ENCODE measurements at places on chromosomes 5 and 9.

GRCh38 chr5:112979723-112980122 lies 3.1 kb downstream of the DCP2 start:
- DNase-seq = no peak

DNA sequence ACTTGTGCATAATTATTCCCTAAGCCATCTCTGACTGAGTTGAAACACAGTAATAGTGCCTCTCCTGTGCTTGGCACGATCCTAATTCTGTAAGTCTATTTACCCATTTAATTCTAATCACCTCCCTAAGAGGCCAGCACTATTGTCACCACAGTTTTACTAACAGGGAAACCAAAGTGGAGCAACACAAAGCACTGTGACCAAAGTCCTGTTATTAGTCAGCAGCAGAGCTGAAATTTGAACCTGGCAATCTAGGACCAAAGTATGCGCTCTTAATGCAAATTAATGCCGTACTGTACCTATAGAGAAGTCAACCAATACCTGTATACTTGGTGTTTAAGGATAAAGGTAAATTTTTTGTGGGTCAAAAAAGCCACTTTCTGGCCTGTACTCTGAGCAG lies 77.1 kb upstream of the CNTLN start:
- no peak for DNase-seq

DNA sequence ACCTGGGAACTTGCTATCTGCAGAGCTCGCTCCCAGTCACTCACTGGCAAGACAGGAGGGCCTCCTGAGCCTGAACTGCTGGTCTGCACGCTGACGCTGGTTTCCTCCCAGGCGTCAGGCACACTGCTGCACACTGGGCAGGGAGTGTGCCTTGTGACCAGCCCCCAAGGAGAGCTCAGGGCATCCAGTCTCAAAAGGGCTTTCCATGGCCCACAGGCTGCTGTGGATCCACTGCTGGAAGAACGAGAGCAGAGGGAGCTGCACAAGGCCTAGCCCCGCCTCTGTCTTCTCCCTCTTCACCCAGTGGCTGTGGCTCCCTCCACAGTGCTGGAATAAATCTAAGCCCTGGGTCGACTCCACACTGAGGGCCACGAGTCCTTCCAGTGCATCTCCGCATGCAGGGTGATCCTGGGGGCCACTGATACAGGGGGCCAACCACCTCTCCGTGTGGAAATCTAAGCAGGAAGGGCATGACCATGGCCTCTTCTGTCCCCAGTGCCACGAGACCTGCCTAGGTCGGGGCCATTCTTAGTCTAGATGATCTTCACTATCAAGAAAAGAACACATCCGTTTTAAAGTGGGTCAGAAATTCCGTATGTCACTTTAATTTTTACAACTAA lies 93.6 kb downstream of the CAMSAP1 start:
- DNase-seq = no peak

DNA sequence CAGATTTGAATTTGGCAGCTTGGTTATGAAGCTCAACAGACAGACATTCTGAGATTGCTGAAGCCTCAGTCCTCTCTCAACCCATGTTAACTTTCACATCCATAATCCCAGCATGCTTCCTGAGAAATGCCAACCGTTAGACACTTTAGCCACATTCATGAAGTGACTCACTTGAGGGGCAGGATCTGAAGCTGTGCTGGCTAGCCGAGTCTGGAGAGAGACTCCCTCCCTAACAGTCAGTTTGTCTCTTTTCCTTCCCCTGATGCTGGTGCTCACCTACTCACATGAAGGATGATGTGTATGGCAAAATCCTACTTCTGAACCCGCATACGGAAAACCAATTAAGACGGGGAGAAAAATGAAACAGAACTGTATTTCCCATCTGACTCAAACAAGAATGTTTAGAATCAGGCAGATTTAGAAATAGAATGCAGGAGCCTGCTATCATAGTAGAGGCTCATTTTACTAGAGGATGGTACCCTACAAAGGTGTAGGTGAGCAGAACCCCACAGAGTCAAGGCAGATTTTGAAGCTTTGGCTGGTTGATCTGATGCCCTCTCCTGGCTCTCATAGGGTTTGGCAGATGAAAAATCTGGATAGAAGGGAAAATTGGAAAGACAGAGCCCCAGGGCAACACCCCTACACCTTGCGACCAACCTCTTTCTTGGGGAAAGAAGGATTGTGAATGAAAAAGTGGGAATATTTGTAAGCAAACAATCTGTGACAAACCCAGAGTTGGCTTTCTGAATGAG lies 150.9 kb upstream of the LHFPL2 start:
- DNase-seq = no peak

GRCh38 chr5:142385194-142385593 lies 60.4 kb upstream of the SPRY4 start:
- DNase-seq = no peak

DNA sequence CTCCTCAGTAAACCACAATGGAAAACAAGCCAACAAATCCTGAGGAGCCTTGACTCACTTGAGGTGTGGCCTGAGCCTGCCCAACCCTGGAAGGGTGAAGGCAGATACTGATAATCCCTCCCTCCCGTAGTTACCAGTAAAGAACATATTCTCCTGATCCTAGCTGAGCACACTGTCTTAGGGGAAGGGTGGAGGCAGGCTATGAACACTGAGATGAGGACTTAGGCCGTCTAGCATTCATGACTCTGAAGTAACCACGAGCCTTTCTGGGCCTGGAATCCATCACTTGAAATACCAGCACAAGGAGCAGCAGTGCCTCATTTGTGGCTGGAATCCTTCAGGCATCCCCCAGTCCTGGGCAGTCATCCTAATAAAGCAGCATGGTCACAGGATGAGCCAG lies 124.5 kb upstream of the PRLR start:
- DNase-seq = no peak

DNA sequence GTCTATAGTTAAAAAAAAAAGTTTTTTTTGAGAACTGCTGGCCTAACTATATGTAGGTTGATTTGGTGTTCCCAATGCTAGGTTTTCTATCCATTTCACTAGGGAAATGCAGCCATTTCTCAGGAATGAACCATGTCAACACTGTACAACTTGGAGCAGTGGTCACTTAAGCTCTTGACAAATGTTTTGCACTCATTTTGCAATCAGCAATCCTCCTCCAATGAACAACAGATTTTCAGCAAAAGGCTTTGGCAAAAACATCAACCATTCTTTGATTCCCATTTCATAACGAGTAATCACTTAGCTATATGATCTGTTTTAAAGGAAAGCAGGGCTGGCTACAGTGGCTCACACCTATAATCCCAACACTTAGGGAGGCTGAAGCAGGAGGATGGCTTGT lies 17.9 kb downstream of the STRBP start:
- DNase-seq = no peak

- DNase-seq = no peak
Observed at GRCh38 chr5:143056792-143057579, 286.8 kb downstream of the ARHGAP26 start.

GRCh38 chr5:115209279-115209678 lies 39.6 kb upstream of the TRIM36 start:
- DNase-seq = no peak

DNA sequence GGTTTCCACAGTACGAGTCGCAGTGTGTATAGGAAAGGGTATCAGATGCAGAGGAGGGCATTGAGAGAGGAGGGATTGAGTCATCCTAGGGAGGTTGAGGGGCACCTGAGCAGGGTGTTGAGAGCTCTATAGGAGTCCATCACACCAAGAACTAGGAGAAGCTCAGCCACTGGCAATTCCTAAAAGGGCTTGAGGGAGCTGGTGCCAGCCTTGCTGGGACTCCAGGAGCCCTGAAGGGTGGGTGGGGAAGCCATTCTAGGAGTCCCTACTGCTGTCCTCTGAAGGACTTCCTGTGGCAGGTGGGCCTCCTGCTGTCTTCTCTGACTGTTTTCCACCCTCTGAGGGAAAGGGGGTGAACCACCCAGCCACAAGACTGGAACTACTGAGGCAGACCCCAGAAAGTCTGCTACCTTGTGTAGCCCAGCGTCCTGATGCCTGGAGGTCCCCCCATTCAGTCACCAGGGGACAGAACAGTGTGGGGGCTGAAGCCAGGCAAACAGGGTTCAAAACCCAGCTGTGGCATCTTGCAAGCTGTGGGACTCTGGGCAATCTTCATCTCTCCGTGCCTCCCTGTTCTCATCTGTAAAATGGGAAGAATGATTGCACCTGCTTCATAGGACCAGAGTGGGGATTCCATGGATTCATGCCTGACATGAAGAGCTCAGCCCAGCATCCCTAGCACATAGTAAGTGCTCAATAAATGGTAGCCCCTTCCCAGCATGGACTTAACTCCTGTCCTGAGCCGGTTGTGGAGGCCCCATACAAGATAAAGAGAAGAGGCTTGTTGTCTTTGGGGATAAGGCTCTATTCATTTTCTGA lies 149.5 kb downstream of the C9orf50 start:
- no peak for DNase-seq

- DNase-seq = no peak
Observed at GRCh38 chr9:114706711-114707110, 24.7 kb upstream of the TEX48 start.

DNA sequence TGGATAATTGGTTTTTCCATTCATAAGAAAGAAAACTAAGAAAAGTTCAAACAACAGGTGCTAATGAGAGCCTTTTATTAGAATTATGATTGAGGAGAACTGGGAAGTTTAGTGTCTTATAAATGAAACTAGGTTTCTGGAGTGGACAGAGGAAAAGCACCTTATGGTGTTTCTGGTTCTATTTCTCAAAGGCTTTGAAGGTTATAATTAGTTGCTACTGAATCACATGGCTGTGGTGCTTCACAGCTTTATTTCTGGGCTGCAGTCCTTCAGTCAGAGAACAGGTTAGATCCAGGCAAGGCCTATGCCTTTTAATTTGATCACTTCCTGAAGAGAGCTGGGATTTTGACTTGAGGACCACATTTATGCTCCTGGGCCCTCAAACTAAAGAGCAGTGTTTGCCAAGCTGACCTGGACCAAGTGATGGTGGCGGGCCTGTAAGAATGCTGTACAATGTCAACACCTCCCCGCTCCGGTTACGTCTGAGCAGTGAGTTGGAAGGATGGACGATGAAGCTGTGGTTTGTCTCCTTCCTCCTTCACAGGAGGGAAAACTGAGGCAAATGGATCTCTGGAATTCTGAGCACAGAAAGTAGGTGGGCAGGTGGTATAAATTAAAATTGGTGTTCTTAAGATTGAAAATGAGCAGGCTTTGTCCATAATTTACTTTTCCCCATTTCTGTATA lies 56.0 kb downstream of the ZNF462 start:
- no peak for DNase-seq

GRCh38 chr5:82613891-82614290 lies 335.7 kb upstream of the RPS23 start:
- no peak for DNase-seq

- no peak for DNase-seq
Observed at GRCh38 chr9:6884990-6885389, 127.2 kb downstream of the KDM4C start.

- no peak for DNase-seq
Observed at GRCh38 chr5:104084896-104085295, 522.3 kb upstream of the NUDT12 start.

All from activated naive CD4-positive, alpha-beta T cell (primary cell).